ENCODE measurements at places on chromosomes 12 and 14.
A peak's percentile ranks its signal among the peaks of the same experiment; 100 is the strongest.

DNA sequence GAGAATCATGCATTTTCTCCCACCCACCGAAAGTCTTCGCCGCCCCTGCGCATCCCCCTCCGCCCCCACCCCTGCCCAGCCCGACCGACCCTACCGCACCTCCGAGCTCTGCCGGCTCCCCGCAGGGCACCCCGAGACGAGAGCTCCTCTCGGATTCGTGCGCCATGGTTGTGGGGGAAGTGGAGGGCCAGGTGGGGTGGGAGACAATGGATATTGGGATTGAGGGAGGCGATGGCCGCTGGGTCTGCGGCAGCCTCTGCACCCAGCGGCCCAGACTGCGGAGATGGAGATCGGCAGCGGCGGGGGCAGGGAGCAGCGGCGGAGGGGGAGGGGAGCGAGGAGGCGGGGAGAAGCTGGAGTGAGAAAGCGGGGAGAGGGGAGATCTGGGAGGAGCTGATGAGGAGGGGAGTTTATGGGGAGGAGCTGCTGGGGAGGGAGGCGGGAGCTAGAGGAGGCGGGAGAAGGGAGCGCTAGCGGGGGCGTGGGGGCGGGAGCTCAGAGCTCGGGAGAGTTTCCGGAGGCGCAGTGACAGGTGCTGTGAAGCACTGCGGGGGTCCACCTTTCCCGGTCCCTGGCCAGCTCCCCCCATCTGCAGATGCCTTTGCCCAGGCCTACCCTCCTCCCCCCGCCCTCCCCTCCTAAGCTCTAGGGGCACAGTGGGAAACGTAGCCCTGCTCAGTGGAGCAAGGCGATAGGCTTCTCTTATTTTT, at the start of gene SALL2:
Gene SALL2, minus strand, starts transcription at position 385 of the 710 bp plus-strand sequence. Its CDS starts 219 bp downstream, at position 166.
- DNase-seq = peak; percentile 86

DNA sequence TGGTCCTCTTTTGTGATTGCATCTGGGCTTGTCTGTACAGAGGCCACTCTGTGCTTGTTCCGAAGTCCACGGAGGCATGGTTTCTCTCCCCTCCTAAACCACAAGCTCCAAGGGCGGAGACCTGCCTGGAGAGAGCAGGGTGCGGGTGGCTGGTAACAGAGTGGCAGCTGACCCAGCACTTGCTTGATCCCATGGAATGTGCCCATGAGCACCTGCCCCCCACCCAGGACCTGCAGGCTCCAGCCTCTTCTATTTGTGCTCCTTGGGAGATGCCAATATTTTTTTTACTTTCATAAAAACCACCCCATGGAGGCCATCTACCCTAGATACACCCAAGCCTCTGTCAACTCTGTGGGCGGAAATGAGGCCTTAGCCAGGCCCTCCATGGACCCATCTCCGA, 104.7 kb downstream of the PRMT8 start:
- DNase-seq = no peak

DNA sequence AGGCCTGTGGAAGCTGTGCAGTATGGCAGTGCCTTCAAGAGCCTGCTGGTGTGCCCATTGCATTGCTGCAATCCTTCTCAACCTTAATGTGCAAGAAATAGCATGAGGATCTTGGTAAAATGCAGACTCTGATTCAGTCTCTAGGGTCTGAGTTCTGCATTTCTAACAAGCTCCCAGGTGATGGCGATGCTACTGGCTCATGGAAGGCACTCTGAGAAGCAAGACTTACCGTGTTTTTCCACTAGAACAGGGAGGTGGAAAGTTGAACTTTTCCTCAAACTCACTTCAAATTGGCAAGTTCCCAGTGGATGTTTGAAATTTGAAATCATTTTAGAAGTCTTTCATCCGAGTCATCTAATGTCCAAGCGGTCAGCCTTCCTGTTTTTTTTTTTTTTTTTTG, 55.5 kb downstream of the MYRFL start:
- no peak for DNase-seq

GRCh38 chr14:37251775-37252174, 54.0 kb downstream of the MIPOL1 start:
- no peak for DNase-seq

DNA sequence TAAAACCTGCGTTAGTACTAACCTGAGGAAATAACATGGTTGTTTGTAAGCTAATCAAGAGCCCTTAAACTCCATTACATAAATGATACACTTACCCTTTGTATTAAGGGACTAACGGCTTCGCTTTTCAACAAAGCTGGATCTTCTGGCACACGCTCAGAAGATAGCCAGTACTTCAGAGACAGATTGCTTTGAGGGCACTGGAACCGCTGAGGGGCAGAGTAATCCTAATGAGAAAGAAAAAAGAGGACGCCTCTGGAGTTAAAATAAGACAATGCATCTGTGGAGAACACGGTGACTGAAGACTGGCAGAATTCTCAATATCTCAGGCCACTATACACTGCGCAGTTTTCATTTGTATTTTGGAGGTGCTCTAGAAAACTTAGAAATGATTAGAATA, 1.5 kb upstream of the KTN1 start:
- DNase-seq = no peak

- no peak for DNase-seq
These were observed 1122.4 kb upstream of the USP15 start for GRCh38 chr12:61137677-61138414.

DNA sequence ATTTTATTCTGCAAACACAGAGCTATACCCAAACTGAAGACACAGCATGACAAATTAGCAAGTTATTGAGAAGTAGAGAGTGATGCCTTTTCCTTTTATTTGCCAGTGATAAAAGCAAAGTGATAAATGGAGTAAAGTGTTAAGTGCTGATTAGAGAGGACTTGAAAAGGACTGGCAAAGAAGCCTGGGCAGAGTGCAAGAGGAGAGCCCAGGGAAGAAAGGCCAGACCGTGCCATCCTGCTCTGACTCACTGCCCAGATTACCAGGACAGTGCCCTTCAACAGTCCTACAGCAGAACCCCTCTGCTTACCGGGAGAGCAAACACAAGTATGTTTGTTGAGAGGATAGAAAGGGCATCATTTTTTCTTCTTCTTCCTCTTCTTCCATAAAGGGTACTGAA, 106.5 kb downstream of the ETV6 start:
- no peak for DNase-seq

GRCh38 chr12:563250-563781, 99.9 kb downstream of the NINJ2 start:
- peak; percentile 64 for DNase-seq

GRCh38 chr14:55973285-55973800, 144.9 kb upstream of the PELI2 start:
- DNase-seq = no peak

- DNase-seq = no peak
These were observed 78.4 kb downstream of the PAPOLA start for GRCh38 chr14:96580566-96580965.

DNA sequence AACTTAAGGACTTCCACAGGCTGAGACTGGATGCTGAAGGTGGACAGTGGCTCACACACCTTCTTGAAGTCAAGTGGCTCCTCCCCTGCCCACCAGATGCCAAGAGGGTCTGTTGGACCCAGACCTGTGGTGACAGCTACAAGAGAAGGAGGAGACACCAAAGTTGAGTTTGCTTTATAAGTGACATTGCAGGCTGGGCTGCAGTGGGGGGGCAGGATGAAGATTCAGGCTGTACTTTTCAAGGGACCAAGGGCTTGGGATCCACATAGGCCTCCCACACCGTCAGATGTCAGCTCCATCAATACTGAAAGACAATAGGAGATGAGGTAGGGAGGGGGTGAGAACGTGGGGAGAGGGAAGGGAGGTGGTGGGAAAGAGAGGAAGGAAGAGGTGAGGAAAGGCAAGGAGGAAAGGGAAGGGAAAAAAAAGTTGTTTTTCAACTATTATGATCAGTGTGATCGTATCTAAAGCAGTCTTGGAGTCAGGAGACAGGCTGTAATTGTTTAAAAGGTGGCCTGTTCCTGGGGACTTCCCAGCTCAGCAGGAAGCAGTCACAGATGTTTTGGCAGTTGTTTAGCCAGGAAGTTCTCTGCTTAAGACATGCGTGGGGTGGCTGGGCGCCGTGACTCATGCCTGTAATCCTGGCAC, 84.1 kb upstream of the RESF1 start:
- peak; percentile 90 for DNase-seq
